ENCODE measurements at places on chromosomes 1 and 21.

DNA sequence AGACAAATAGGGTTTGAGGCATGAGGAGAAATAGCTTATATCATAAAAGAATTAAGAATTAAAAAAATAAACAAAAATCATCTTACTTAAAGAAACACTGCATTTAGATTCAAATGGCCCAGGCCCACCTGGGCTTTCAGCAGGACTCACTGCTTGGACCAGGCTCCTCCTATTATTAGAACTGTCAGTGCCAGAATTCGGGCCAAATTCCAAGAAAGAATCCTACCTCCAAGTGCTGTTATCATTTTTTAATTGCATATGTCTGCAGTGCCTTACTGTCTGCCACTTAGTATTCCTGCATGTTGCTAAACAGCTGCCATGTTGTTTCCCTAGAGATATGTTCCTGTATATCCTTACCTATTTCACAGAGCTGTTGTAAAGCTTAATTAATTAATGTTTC, 112.0 kb downstream of the BARHL2 start:
- no peak for DNase-seq

DNA sequence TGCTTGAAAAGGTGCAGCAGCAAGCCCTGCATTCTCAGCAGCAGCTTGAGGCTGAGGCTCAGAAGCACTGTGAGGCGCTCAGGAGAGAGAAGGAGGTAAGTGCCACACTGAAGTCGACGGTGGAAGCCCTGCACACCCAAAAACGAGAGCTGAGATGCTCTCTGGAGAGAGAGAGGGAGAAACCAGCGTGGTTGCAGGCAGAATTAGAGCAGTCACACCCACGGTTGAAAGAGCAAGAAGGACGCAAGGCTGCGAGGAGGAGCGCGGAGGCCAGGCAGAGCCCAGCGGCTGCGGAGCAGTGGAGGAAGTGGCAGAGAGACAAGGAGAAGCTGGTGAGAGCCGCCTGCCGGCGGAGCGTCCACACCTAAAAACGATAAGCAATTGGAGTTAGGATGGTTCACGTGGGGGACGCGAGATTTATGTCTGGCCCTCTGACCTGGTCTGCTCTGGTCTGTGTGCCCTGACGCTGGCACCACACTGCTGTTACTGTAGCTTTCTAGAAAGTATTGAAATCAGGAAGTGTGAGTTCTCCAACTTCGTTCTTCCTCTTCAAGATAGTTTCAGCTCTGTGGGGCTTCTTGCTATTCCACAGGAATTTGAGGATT, 26.7 kb upstream of the DIP2A start:
- DNase-seq = no peak

DNA sequence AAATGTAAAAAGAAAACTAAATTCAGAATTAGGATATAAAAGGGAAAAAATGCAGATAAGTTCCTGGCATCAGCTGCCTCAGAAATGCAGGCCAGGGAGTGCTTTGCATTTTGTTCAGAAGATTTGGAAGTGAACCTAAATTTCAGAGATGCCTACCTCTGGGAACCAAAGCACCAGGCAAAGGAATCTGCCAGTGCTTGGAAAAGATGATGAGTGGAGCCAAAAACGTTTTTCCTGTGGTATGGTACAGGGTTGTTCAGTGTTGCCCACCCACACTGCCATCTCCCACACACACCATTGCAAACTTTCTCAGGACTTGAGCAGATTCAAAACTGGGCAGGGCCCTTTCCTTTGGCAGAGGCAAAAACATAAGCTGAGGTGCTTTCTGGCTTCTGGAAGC, 349.5 kb downstream of the TGFB2 start:
- no peak for DNase-seq

GRCh38 chr21:28568692-28569091, 424.0 kb downstream of the LTN1 start:
- no peak for DNase-seq

DNA sequence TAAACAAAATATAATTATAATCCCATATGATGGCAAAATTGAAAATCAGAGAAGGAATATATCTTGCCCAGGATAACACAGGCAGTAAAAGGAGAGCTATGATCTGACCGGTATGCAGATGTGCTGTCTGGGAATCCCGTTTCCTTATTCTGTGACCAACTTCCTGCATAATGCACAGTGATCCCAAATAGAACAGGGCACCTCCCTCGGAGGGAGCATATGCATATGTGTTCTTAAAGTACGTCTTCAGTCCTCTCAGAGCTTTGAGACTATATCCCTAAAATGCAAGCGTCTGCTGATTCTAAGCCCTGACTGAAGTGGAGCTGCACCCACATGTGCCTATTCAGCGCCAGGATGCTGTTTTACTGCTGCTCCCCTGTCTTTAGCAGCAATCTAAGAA, 366.1 kb upstream of the PTBP2 start:
- no peak for DNase-seq

DNA sequence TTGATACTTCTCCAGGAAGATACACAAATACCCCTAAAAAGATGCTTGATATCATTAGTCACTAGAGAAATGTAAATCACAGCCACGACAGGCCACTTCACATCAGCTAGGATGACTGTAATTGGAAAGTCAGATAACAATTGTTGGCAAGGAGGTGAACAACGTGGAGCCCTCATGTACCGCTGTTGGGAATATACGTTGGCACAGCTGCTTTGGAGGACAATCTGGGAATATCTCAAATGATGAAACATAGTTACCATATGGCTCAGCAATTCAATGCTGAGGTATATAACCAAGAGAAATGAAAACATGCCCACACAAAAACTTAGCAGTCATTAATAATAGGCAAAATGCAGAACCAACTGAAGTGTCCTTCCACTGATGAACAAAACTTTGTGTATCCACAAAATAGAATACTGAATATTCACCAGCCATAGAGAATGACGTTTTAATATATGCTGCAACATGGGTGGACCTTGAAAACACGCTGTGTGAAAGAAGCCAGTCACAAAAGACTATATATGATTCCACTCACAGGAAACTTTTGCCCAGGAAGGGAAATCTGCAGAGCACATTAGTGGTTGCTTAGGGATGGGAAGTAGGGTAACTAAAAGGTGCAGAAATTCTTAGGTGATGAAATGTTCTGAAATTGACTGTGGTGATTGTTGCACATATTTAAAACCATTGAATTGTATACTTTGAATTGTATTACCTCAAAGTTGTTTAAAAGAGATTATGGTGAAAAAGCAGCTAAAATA, 95.4 kb downstream of the AHCTF1 start:
- no peak for DNase-seq

DNA sequence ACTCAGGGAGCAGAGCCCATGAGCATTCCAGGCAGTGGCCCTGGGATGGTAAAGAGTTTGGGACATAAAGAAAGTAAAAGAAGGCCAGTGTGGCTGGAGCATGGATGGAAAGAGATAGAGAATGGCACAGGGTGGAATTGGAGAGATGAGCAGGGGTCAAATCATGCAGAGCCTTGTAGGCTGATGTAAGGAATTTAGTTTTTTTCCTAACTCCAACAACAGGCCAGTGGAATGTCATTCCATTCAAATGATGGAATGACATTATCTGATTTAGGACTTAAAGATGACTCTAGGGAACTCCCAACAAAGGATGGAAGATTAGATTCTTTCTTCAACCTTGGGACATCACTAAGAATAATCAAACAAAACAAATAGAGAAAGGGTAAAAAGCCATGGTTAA, 12.8 kb upstream of the S100A2 start:
- no peak for DNase-seq

DNA sequence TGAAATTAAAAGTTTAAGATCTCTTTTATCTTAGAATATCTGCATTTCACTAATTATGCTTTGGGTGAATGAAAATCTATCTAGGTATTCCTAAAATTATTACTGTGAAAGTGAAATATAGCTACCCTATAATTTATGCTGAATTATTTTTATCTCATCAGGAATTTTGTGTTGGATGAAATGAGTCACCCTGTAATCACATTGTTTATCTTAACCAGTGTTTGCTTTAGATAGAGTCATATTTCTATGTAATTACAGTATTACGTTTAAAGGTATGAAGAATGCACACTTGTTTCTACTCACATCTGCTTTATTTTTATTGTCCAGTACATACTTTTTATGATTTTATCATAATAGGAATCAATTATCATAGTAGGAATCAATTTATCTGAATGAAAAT, 249.2 kb downstream of the NCAM2 start:
- no peak for DNase-seq

DNA sequence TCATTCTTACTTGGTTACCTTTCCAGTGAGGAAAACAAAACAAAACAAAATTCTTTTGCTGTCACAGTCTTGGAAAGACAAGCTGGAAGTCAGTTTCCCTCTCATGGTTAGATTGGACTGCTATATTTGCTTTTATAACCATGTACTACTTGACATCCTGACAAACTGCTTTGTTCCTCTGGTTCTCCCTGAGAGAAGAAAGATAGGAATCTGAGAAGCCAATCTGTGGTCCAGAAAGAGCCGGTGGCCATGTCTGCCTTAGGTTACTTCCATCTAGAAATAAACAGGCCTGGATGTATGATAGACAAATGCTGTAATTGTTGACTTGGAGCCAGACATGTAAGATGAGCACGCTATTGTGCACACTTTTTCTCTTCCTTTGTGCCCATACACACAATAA, 330.0 kb downstream of the BRINP3 start:
- no peak for DNase-seq

GRCh38 chr1:189803364-189803763, 674.3 kb downstream of the BRINP3 start:
- no peak for DNase-seq

GRCh38 chr21:44300262-44300959, 558 bp downstream of the PFKL start:
- DNase-seq = peak; percentile 70

- no peak for DNase-seq
These were observed 80.6 kb upstream of the IPO9 start for GRCh38 chr1:201748335-201748734.

GRCh38 chr1:53385276-53386225, 57.7 kb upstream of the LRP8 start:
- DNase-seq = no peak

GRCh38 chr1:228988664-228989063, 253.4 kb downstream of the RHOU start:
- DNase-seq = no peak

DNA sequence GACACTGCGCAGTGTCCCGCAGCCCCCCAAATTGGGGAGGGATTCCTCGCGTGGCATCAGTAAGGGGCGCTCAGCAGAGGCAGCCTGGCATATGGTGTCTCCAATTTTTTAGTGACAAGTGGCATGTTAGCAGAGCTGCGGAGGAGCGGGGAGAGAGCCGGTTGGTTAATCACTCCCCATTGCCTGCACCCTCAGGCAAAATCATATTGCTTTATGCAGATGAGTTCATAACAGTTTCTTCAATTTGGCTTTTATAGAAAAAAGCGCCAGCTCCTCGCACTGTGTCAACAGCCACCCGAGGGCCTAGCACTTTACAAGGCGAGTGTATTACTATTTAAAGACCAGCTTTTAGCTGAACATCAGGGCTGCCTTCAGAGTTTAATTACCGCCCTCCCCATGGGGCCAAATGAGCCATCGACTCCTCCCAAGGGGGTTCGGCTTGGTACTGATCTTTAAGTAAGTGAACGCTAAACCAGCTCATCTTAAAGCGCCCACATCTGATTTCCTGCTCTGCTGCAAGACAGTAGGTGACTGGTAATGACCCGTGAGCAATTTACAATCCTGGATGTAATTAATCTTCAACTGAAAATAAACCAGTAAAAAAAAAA, 298.9 kb downstream of the DSCAM start:
- DNase-seq = no peak

DNA sequence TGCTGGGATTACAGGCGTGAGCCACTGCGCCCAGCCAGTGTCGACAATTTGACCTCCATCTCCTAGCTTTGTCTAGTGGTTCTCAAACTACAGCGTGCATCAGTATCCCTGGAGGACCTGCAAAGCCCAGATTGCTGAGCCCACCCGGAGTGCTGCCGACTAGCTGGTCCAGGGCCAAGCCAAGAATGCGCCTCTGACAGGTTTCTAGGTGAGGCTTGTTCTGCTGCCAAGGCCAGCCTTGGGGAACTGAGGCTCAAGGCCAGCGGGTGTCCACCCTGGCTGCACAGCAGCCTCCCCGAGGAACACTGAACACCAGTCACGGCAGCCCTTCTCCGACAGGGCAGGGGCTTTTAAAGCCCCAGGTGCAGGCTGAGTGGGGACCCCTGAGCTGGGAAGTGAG, 9.8 kb upstream of the PTTG1IP start:
- no peak for DNase-seq

GRCh38 chr1:239242404-239242803, 144.0 kb upstream of the CHRM3 start:
- no peak for DNase-seq

Data from OCI-LY7 (cell line).